ENCODE measurements at places on chromosomes 2 and 18.

GRCh38 chr18:63322908-63323634, 3.5 kb upstream of the BCL2 start:
- no peak for DNase-seq

GRCh38 chr2:105576050-105576439, 168.7 kb upstream of the NCK2 start:
- DNase-seq = no peak

DNA sequence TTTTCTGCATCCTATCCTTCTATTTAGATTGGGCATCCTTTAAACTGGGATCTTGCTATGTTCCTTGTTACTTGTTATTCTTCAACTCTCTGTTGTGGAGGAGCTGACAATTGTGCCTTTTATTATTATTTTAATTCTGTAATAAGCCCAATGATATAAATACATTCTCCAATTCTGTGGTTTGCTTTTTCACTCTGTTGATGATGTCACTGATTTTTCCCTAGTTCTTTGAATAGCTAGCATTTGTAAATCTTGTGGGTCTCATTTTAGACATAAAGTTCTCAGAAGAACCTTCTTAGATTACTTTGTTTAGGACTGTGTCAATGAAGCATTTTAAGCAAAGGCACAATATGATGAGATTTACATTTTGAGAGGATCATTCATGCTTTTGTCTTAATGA, 79.5 kb upstream of the SLC8A1 start:
- DNase-seq = no peak

GRCh38 chr2:156157670-156158069, 174.9 kb downstream of the NR4A2 start:
- no peak for DNase-seq

DNA sequence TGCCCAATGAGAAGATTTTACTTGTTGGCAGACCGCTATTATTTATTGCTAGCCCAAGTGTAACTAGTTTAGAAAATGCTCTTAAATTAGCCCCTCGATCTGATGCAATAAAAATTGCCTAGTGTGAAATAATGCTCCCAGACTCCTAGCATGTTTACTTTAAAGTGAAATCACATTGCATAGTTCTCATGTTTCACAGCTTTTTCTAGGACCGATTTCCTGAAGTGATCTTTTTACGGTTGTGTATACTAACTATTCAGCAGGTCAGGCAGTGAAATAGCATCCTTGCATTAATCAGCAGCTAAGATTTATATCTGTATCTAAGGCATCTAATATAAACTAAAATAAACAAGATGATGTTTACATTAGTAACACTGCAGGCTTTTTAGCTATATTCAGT, 52.4 kb downstream of the PMS1 start:
- DNase-seq = no peak

DNA sequence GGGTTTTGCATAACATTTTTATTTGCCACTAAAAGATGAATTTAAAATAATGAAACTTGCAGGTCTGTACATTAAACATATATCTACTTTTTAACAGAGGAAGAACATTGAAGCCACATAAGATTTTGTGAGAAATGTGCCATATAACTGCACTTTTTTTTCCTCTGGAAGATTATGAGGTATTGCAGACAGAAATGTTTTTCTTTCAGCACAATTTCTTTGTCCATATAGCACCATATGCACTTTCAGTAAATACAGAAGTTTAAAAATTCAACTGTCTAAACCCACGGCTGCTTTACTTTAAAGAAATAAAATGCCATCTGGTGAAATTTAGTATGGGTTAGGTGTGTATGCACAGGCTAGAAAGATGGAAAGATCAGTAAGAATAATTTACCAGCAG, 470 bp upstream of the FAP start:
- no peak for DNase-seq

GRCh38 chr2:173881886-173882285, 83.3 kb downstream of the SP3 start:
- DNase-seq = no peak

DNA sequence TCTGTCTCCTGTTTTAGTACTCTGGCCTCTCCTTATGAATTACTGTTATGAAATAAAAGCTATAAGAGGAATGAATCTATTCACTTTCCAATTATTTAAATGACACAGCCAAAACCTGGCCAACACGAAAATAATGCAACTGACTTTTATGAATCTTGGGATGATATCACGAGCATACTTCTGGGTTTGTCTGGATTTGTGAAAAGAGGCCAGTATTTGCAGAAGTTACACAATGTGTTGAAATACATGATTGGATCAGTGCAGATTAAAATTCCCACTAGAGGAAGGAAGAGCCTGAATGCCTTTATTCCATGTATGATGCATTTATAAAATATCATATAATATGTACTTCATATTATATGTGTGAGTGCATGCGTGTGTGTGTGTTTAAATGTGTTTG, 418.2 kb downstream of the GRB14 start:
- DNase-seq = no peak

DNA sequence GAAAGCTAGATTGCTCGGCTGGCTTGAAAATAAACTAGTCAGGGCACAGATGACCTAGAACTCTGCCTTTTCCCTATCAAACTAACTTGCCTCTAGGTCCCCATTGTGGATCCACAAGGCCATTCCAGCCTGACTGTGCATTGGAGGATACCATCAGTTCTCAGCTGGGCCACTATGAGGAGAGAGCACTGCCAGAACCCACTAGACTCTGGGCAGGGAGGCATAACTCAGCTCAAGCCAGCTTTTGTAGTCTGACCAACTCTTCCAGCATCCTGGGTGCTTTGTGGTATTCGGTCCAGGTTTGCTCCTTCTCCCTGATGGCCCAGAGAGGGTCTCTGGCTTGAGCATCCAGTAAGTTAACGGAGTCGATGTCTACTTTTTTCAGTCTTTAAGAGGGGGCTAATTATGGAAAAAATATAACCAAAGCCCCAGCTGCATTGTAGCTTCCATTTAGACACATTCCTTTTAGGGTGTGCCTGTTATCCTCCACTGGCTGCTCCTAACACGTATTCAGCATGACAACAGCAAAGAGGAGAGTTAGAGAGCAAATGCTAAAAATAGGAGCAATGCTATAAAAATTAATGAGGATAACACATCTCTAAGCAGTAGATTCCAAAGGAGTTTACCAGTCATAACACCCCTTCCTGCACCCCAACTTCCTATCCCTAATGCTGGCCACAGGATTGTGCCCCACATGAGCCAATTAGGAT, 15.2 kb downstream of the GKN2 start:
- no peak for DNase-seq
